Fibroblast of upper back skin (primary cell): ENCODE measurements at places on chromosomes 7 and 10.

- DNase-seq = no peak
These were observed 41.4 kb downstream of the EBF3 start for GRCh38 chr10:129922598-129923123.

GRCh38 chr7:128879939-128880746, 17.5 kb downstream of the ATP6V1F start:
- peak; percentile 66 for DNase-seq

DNA sequence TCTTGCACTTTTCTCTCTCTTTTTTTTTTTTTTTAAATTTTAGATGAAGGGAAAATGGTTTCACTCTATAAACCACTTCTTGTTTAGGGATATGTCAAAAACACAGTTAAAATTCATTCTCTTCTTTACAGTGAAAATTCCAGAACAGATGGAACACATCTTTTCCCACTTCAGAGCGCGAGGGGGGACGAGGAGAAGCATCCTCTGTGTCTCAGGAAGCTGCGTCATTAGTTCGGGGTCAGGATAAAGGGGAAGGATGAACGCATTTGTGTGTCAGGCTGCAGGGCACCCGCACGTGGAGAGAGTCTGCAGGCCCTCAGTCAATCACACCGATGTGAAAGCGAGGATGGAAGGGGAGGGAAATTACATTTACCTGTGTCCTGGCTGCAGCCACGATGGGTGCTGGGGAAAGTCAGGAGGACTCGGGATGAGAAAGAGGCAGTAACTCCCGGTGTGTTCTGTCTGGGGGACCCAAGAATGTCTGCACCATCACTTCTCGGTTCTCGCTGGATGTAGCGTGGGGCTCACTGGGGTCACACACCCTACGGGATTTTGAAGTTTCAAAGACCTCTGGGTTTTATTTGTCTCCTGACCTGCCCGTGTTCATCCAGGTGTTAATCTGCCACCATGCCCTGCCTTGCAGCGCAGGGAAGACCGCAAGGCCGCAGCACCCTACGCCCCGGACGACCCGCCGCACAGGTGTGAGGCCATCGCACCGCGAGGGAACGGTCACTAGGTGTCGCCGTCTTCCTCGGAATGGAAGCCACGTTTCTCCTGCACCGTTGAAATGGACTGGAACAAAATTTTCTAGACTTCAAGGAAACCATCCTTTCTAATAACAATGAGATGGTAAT, 66.7 kb upstream of the PITRM1 start:
- DNase-seq = peak; percentile 64

GRCh38 chr7:157005456-157006204, 4.8 kb downstream of the MNX1 start:
- DNase-seq = no peak

GRCh38 chr10:88138319-88138848, 275.0 kb downstream of the PTEN start:
- no peak for DNase-seq

DNA sequence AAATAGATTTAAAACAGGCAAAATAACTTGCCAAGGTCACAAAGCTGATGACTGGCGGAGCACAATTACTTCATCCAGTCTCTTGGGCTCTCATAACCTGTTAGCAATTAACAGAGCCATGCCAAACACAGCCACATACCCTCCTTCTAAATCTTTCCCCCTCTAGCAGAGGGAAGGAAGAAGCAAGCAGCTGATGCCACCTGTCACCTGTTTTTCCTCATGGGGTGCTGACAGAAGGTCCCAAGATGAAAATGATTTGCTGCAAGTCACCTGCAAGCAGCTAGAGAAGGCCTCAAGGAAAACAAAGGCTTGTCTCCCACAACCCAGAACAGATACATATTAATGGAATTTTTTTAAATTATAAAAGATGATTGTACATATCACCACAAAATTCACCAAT, 117.8 kb downstream of the GFRA1 start:
- DNase-seq = no peak

DNA sequence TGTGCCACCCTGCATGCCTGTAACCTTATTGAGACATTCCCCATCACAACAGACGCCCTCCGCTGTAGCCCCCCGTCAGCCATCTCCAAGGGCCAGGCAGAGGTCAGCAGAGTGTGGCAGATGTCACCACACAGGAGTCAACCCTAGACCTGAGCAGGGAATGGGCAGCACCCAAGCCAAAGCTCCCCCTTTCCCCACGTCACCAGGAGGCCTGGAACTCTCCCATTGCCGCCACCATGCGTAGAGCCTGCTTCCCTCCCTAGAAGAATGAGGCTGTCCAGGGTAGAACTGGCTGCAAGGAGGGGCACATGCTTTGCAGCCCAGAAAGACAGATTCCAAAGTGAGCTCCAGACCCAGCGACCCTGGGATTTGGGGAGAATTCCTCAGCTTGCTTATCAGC, 342.9 kb downstream of the TNS3 start:
- no peak for DNase-seq

DNA sequence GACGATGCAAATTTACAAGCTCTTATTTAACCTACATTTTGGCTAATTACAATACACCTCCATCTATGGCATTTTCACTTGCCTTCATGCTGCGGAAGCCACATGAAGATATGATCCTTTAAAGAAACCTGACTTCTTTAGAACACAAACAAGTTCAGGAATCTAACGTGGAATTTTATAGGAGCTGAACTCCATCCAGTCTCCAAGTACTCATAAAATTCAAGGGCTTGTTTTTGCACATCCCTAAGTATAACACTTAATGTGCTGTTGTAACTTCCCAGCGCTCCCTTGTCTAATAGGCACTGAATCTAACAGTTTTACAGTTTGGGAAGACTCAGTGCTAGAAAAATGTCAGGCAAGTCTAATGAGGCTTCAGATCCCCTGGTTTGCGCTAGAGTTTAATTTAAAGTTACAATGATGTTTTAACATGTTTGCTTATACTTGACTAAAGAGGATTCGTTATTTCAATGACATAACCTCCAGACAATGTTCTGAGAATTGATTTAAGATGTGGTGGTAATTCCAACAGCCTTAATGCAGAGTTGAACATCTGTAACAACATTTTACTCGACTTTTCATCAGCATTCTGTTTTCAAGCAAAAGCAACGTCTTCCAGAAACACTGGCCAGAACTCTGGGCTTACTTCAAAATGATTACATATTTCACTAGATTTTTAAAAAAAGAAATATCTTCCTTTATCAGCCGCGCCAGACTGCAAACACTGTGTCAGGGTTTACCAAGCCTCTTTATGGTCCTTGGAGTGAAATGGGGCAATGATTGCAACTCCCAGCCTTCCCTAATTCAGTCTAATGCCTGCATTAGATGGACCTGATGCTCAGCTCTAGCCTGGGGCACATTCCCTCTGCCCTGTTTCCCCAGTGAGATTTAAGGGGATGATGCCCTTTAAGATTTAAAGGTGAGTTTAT, 664.3 kb downstream of the KCNMA1 start:
- DNase-seq = peak; percentile 82

- no peak for DNase-seq
These were observed 188.8 kb downstream of the RAPGEF5 start for GRCh38 chr7:22168129-22168634.

- no peak for DNase-seq
These were observed 31.7 kb upstream of the SYPL1 start for GRCh38 chr7:106143711-106144337.

DNA sequence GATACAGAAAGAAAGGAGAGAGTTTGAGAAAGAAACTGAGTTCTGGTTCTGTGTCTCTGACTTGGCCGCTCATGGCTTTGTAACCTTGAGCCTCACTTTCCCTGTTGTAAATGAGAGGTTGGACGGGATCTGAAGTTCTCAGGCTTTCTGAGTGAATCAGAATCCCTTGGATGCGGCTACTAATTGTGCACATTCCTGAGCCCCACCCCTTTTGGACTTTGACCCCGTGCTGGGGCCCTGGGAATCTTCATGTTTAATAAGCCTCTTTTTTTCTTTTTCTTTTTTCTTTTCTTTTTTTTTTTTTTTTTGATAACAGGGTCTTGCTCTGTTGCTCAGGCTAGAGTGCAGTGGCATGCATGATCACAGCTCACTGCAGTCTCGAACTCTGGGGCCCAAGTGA, 26.9 kb downstream of the SLC25A28 start:
- DNase-seq = no peak

- no peak for DNase-seq
These were observed 700.3 kb downstream of the TNS3 start for GRCh38 chr7:46881507-46882127.

GRCh38 chr10:70940834-70941568, 52.6 kb upstream of the PCBD1 start:
- DNase-seq = peak; percentile 12

- DNase-seq = peak; percentile 39
These were observed 40.4 kb upstream of the DLX5 start for GRCh38 chr7:97064972-97065587.

DNA sequence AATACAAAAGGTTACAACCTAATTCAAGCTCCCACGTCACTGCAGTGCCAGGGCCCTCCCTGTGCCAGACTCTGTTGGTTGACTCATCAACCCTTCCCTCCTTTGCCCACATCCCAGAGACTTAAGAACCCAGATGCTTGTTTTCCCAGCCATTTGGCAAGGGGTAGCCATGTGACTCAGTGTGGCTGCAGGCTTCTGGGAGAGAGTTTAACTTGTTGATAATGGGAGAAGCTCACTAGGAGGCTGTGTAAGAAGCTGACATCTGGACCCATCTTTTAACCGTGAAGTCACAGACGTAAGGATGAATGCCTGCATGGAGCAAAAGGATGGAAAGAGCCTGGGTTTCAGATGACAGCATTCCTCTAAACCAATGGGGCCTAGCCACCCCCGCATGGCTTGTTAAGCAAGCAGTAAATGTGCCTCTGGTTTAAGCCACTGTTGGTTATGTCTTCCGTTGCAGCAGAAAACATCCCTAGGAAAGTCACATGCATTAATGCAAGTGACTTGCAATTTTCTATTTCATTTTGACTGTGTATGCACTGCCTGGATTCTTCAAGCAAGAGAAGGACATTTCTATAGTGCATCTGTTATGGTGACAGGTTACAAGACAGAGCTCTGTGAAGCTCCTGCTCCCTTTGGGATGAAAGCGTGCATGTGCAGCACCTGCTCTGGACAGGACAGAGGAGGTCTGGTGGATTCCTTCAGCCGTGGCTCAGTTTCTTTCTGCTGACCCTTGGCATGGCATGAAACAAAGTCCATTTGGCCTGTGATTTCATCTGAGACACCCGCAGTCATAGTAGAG, 57.5 kb upstream of the CREB5 start:
- DNase-seq = peak; percentile 87

DNA sequence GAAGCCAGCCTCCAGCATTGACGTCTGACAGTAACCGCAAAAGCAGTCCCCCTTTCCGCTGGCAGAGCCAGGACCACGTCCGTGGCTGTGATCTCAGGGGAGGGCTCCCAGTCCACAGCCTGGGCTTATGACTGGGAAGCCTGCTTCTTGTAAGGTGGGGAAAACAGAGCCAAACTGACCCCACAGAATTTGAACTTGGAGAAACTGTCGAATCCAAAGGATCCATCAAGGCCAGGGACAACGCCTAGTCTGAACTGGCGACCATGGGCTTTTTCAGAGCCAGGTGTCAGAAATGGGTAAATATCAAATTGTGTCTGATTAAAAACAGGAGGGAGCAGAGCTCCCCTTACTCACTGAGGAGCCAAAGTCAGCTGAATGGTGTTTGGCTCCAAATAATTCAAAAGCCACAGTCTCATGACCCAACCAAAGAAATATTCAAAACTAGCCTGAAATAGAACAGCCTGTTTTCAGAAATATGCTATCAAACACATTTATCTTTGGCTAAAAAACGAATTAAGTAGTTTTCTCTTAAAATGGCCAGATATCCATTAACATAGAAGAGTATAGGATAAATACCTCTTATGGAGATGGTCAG, 751.4 kb upstream of the GALNT17 start:
- peak; percentile 75 for DNase-seq

DNA sequence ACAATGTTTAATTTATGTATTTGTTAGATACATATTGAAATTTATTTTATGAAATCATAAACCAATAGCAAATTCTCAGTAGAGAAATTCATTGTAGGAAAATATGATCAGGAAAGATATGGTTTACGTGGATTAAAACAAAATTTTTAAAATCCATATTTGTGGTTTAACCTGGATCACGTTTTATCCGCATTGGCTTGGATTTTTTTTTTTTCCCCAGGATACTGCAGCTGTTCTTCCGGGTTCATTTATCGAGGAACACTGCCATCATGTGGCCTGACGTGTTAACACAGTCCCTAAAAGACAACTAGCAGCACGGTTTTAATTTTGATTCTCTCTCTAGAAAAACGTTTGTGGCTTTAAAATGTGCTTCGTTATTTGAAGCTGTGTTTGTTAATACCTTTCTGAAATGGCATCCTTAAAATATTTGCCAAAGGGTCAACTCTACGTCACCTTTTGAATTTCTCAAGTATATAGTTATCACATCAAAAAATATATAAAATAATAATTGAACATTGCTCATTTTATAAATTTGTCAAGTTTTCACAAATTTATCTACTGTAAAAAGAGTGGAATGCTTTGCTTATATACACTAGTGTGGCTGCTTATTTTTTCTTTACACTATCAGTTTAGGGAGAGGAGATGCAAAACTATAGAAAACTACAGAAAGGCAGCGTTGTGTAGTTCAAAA, 8.7 kb upstream of the ASB4 start:
- DNase-seq = peak; percentile 76

- DNase-seq = peak; percentile 36
These were observed 27.7 kb downstream of the PPP2R2D start for GRCh38 chr10:131928248-131929095.

- peak; percentile 86 for DNase-seq
These were observed 15.2 kb downstream of the CACNA2D1 start for GRCh38 chr7:82428186-82428961.

DNA sequence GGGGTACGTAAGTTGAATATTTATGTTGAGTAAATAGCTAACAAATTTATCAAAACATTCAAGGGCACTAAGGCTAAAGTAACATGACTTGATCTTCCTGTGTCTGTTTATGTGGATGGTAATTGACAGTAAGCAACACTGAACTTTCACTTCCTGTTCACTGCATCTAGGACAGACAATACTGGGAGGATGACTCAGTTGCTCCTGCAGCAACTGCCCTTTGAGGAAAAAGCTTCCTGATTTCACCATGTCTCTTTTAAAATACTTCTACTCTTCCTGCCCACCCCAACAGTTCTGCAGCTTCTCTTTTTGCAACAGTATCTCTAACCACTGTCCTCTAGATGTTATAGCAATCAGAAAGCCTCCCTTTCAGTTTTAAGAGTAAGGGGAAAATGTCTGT, 76.6 kb upstream of the HGF start:
- DNase-seq = peak; percentile 30

DNA sequence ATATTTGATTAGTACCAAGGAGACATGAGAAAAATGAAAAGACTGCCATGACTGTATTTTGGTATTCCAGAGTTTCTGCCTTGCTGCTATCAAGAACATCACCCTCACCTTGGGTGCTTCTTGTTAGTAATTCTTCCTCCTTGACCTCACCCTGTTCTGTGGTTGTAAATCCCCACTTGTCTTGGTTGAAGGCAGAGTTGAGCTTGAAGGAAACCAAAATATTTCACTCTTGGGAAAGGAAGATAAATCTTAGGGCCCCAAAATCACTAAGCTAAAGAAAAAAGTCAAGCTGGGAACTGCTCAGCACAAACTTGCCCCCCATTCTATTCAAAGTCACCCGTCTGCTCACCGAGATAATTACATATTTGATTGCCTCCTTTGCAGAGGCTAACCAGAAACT, 20.6 kb upstream of the AKR1C3 start:
- no peak for DNase-seq

GRCh38 chr7:20696002-20696605, 80.6 kb downstream of the ABCB5 start:
- no peak for DNase-seq

- DNase-seq = no peak
These were observed 187.3 kb upstream of the PRSS58 start for GRCh38 chr7:142445019-142445686.

GRCh38 chr10:131766096-131766495, 134.7 kb upstream of the PPP2R2D start:
- DNase-seq = no peak
